ENCODE measurements at places on chromosomes 1 and 21.

DNA sequence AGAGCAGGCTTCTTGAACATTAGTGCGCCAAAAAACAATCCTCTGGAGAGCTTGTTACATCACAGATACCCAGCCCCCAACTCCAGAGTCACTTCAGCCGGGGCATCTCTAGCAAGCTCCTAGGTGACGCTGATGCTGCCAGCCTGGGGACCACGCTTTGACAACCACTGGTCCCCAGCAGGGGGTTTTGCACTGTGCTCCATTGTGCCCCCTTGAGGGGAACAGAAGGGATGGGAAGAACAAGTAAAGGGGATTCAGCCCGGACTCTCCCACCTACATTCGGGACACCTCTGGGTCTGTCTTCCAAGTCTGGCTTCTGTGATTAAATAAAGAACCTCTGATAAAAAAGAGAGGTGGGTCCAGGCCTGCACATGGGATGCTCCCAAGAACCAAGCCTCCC is 60.4 kb downstream of the ATP5PO start:
- no peak for DNase-seq

GRCh38 chr1:15051882-15052528 is 101.5 kb upstream of the TMEM51 start:
- no peak for DNase-seq

GRCh38 chr21:32666258-32666657 is 54.1 kb upstream of the CFAP298 start:
- no peak for DNase-seq

DNA sequence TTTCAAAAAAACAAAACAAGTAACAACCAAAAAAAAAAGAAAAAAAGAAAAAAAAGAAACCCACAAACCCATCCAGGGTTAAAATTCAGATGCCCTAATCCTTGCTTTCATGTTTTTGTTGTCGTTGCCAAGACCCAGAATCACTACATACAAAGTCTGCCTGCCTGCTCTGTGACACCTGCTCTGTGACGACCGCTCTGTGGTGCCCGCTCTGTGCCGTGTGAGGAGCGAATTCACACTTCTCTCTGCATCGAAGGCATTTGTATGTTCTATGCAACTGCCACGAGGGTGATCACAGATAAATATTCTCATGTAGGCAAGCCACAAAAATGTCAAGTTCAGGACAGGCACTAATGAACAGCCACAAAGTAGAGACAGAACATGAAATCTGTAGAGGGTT is 178.6 kb downstream of the SLC45A1 start:
- DNase-seq, result no peak

- no peak for DNase-seq
Measured at GRCh38 chr1:99970713-99971255, 988 bp downstream of the SLC35A3 start.

GRCh38 chr1:93827633-93828366 is 51.2 kb downstream of the DNTTIP2 start:
- DNase-seq, result no peak

DNA sequence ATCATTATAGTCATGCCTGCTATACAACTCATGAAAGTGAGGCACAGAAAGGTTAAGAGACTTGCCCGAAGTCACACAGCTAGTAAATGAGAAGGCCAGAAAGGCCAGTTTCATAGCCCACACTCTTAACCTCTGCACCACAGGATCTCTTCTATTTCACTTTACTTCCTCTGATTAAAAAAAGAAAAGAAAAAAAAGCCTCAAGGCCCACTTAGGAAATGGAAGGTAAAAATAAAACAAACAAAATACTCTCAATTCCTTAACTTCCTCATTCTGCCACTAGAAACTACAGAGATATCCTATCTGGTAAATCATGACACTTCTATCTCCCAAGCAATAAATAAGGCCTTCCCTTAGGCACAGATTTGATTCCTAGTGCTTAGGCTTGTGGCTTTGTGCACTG is 7.6 kb upstream of the ENAH start:
- no peak for DNase-seq

GRCh38 chr1:93976291-93976690 is 67.1 kb upstream of the GCLM start:
- no peak for DNase-seq

- DNase-seq, result no peak
Measured at GRCh38 chr1:91334856-91335255, 69.8 kb downstream of the HFM1 start.

DNA sequence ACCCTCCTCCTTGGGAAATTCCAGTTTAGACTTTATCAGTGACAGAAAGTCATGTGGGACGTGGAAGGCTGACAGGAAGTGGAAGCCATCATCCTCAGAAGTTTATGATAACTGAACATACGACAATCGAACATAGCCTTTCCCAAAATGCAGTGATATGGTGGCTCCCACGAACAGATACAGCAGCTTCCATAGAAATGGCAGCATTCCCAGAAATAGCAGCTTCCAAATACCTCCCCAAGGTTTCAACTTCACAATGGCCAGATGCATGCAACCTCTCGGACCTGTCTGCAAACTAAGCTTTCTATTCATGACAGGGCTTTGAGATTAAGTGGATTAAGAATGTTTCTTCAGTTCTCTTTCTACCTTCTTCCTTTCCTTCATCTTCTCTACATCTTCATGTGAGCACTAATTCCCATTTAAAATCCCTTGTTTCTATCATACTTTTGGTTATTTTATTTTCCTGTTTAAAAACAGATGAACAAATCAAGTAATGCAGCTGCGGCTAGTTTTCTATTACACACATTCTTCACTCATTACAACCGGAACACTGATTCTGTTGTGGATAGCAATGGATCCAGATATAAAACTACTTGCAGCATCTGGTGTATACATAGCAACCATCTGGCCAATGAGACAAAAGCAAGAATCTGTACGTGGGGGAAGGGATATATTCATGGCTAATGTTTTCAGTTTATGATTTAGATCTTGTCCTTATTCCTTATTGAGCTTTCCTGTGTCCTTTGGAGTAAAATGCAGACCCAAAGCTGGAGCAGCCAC is 304.8 kb downstream of the BRINP3 start:
- no peak for DNase-seq

GRCh38 chr1:241695246-241696171 is 43.4 kb downstream of the WDR64 start:
- no peak for DNase-seq

DNA sequence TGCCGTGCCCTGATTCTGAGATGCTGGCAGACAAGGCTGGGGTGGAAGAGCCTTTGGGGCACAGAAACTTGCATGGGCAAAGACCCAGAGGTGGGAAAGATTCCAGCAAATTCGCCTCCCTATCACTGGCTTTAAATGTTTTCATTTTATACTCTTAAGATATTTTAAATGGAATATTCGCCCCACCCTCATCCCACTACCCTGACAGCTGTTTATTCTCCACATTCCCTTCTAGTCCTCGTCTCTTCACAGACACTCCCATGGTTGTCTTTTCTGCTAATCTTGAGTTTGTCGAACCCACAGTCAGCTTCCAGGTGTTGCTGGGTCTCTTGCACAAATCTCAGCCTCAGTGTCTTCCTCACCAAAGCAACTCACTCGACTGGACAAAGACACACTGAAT is 245.0 kb downstream of the KAZN start:
- DNase-seq, result no peak

- no peak for DNase-seq
Measured at GRCh38 chr1:74162333-74162732, 35.6 kb downstream of the LRRIQ3 start.

DNA sequence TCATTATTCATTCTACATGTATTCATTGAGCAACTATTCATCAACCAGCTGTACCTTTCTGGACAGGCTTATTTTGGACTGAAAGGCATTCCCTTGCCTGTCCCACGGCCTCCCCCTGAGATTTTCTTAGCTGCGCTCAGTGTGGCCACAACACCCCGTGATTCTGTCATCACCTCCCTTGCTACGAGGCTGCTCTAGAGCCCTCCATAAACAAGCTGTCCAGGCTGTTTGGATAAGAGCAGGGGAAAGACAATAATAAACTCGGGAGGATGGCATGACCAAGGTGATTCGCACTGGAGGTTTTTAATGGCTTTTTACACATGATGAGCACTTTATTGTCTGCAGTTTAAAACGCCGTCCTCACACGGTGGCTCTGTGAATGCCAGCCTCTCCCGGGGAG is 139.7 kb downstream of the ROR1 start:
- no peak for DNase-seq

GRCh38 chr1:3772027-3772714 is 378 bp upstream of the SMIM1 start:
- DNase-seq, result peak; percentile 90

DNA sequence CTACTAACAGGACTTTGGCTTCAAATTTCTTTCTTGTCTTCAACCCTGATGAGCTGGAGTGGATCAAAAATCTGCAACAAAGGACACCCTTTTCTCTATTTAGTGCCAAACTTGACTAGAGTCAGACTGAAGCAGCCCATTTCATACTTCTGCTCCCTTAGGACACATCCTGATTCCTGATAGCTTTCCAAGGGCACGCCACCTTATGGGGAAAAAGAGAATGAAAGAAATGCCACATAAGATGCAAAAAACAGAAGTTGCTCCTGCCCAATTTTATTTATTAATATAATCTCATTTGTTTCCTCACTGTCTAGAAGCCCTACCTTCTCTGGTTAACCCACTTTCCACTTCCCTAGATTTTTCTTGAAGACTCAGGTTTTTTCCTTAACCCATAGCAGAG is 72.7 kb upstream of the NBPF4 start:
- DNase-seq, result no peak

DNA sequence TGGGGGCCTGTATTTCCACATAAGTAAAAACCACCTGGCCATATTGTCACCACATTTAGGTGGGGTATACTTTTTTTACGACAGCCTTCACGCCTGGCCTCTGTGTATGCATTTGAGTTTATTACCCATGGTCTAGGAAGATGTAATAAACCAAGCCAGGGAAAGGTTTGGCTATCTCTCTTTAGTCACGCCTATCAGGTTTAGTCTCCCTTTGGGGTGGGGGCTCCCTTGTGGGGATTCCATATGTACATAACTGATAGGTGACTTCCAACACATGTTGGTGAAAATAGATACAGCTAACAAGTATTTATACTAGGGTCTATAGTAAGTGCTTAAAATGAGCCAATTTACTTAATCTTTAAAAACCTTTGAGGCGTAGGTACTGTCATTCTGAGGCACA is 4.2 kb downstream of the YBX1 start:
- no peak for DNase-seq

GRCh38 chr1:155646307-155646706 is 36.3 kb downstream of the MSTO1 start:
- no peak for DNase-seq

GRCh38 chr1:107327446-107327845 is 186.6 kb downstream of the NTNG1 start:
- no peak for DNase-seq

GRCh38 chr1:42328047-42328625 is 6.9 kb downstream of the FOXJ3 start:
- DNase-seq, result no peak

- no peak for DNase-seq
Measured at GRCh38 chr1:196607981-196608380, 259 bp downstream of the KCNT2 start.

DNA sequence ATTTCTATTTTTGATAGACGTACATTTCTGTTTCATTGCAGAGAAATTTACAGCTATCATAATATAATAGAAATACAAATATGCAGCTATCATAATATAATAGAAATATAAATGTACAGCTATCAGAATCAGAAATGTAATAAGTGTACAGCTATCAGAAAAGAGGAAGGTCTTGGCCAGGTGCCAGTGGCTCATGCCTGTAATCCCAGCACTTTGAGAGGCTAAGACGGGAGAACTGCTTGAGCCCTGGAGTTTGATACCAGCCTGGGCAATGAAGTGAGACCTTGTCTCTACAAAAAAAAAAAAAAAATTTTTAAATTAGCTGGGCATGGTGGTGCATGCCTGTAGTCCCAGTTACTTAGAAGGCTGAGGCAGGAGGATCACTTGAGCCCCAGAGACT is 37.9 kb downstream of the PIGM start:
- DNase-seq, result no peak

- no peak for DNase-seq
Measured at GRCh38 chr21:31781737-31782136, 49.8 kb upstream of the SCAF4 start.

- DNase-seq, result no peak
Measured at GRCh38 chr21:26449161-26449560, 123.9 kb downstream of the CYYR1 start.

DNA sequence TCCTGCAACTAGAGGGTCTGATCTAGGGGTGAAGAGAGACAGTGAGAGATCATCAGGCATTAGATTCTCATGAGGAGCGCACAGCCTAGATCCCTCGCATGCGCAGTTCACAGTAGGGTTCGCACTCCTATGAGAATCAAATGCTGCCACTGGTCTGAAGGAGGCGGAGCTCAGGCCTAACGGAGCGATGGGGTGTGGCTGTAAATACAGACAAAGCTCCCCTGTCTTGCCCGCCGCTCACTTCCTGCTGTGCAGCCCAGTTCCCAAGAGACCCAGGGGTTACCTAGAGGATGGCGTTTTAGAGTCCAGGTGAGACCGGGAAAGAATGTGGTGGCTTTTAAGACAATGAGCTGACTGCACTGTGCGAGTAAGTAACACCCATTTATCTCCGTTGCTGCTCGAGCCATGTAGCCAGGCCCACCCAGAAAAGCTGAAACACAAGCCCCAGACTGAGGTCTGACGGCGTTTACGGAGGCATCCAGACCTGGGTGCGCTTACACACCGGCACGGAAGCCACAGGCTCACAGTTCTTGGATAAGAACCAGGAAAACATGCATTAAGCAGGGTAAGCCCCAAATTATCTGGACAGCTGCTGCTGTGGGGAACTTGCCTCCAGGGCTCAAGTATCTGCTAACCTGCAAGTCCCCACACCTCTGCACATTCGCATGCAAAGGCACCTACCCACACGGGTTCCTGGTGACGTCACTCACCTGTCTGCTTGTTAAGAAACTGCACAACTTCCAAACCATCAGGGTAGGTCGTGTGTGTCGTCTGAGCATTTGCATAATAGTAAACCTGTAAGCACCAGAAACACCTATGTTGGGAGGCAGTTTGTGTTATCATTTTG is 12.5 kb downstream of the TCP10L start:
- DNase-seq, result no peak

DNA sequence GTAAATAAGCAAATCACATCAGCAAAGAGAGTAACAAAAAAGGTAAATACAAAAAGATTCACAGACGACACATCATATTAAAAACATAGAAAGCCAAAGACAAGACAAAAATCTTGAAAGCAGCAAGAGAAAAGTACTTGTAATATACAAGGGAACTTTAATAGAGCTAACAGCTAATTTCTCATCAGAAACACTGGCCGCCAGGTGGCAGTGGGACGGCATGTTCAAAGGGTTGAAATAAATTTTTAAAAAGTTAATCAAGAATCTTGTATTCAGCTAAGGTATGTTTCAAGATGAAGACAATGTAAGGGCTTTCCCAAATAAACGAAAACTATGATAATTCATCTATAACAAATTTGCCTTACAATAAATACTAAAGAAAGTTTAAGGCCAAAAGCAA is 358.1 kb downstream of the LRRIQ3 start:
- peak; percentile 4 for DNase-seq

- DNase-seq, result no peak
Measured at GRCh38 chr1:38207275-38207674, 160.7 kb upstream of the POU3F1 start.

DNA sequence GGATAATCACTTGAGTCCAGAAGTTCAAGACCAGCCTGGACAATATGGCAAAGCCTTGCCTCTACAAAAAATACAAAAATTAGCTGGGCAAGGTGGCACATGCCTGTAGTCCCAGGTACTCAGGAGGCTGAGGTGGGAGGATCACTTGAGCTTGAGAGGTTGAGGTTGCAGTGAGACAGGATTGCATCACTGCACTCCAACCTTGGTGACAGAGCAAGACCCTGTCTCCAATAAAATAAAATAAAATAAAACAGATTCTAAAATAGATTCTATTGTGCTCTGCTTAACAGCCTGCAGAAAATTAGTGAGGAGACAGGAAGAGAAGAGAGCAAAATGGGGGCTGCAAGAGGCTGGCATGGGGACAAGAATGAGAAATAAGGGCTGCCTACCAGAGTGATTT is 7.5 kb upstream of the SDE2 start:
- no peak for DNase-seq

All from stimulated activated naive CD8-positive, alpha-beta T cell treated with anti-CD3 and anti-CD28 coated beads, Interleukin-15, Interleukin-2, amounts not matched to agents 100 U/mL and 50 U/mL, for 24 hours (primary cell).